NCI-H748 treated with DMSO at 0.1 percent for 48 hours (cell line): ENCODE measurements at places on chromosomes 2 and 18.

DNA sequence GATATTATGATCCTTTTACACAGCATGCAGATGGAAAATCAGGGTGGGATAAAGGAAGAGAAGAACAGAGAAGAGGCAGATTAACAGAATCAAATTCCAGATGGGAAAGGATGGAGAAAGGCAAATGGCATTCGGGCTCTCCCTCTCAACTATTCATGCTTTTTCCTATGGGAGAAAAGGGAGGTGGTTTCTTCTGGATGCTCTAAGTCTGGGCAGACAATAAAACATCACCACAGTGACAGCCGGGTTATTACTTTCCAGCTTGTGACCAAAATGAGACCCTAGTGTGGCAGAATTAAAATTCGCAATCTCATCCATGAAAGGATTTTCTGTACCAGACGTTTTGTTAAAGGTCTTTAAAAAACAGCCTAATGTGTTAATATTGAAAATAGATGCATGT is 440.7 kb downstream of the RND3 start:
- no peak for DNase-seq

GRCh38 chr2:144959416-144959815 is 439.5 kb upstream of the ZEB2 start:
- DNase-seq, result no peak

DNA sequence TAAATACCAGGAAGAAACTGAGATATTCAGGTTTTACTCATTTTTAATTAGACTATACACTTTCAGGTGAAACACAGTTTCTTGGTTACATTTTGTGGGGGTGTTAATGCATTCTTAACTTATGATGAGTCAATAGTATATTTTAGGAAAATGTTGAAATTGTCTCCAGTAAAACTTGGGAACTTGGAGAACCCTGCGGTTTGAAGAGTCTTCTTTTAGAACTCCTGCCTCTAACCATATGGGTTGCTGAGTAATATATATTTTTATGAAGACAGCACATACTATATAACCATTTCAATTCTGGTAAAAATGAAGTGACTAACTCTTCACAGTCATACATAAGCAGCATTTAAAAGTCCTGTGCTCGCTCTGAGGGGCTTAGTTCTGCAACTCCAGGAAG is 308.2 kb upstream of the LRATD1 start:
- DNase-seq, result no peak

GRCh38 chr2:149278872-149279264 is 51.5 kb upstream of the LYPD6 start:
- no peak for DNase-seq

DNA sequence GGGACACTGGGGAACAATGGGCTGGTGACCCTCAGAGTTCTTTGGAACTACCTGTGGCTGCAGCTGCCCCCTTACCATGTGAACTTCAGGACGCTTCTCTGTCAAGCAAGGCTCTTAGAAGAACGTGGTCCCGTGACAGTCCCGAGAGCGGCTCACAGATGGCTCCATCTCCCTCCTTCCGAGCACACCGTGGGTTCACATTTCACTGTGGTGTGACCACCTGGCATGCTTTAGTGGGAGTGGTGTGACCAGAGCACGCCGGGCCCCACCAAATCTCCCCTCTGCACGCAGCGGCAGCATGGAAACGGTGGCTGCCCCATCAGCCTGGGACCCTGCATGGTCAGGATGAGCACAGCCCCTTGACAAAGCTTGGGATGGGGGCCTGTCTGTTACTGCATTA is 9.7 kb upstream of the TPO start:
- no peak for DNase-seq

DNA sequence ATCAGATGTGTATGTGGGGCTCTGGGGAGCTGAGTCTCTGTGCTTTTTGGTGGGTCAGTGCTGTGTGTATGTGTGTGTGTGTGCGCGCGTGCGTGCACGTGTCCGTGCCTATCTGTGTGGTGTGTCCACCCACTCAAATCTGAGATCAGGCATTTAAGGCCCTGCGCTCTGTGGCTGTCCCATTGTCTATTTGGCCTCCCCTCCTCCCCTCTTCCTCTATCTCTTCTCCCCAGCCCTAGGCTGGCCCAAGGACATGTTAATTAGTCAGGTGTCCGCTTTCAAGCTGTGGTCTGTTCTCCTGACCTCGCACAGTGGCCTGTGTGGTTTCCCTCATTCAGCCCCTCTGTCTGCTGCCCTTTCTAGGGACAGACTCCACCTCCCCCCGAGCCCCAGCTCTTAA is 136.4 kb downstream of the DYSF start:
- DNase-seq, result no peak

DNA sequence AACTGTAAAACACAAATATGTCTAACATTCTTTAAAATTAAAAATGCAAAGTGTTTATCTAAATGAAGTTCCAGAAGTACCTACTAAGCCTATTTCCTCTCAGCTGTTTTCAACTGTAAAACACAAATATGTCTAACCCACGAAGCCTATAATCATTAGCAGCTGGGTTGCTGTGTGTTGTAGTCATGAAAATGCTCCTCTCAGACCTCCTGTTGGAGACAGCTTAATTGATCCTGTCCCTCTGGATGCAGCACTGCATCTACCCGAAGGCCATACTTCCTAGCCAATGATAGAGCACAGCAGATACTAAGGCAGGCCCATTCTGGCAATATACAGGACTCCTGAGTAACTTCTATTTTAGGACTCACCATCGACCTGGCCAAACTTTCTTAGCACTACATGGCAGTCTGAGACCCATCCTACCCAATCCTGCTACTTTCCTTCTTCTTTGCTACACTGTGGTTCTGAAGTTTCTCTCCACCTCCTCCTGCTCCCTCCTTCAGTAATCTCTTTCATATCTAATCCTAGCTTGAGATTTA is 92.5 kb upstream of the RBBP8 start:
- no peak for DNase-seq

- no peak for DNase-seq
Observed at GRCh38 chr2:220748875-220749479, 823.1 kb downstream of the EPHA4 start.
